ENCODE measurements at places on chromosomes 2 and 18. TPM values are rescaled to one million over a fixed set of nuclear protein-coding genes. Genes with fewer than 3 reads are reported as not detected.

Gene MYCN
- total RNA-seq, result not detected

Gene SPC25
- 9.7 TPM for total RNA-seq

Gene FSHR
- total RNA-seq, result 0.07 TPM

Gene IL36RN
- total RNA-seq, result 0.59 TPM

Gene CPLX4
- not detected for total RNA-seq

Gene L3MBTL4
- not detected for total RNA-seq

Gene MPP4
- total RNA-seq, result not detected

Data from A549 treated with RU486 at 1 μM for 4 hours (cell line).